Heart left ventricle (tissue), 16 donors: ENCODE measurements at places on chromosomes 12 and 14. TPM values are rescaled to one million over a fixed set of nuclear protein-coding genes. Genes with fewer than 3 reads are reported as not detected.

IKZF4 gene
- 7.1 TPM for total RNA-seq

MYBPC1 gene
- 2.5 TPM for total RNA-seq

DNA sequence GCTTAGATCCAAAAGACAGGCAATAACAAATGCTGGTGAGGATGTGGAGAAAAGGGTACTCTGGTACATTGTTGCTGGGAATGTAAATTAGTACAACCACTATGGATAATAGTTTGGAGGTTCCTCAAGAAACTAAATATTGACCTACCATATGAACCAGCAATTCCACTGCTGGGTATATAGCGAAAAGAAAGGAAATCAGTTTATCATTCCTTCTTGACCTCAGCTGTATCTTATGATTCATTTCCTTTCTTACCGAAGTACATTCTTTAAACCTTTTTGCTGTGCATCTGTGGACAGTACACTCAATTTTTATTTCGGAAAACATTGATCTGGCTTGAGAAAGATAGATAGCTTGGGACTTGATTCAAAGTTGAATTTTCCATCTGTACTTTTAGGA lies 183.2 kb upstream of the LRFN5 start:
- no peaks in the 10 kb centered on the region for H3K36me3 ChIP-seq
- DNase-seq = no peak
- no peaks in the 10 kb centered on the region for H3K27me3 ChIP-seq

ANO2 gene
- total RNA-seq = 14.1 TPM

CCDC184 gene
- total RNA-seq = 1.5 TPM

GRCh38 chr14:37246427-37246829 lies 48.7 kb downstream of the MIPOL1 start:
- no peak overlapping the region for H3K27ac ChIP-seq
- H3K36me3 ChIP-seq = no peaks in the 10 kb centered on the region
- no peaks in the 10 kb centered on the region for H3K27me3 ChIP-seq
- H3K4me3 ChIP-seq = no peak overlapping the region

PRICKLE1 gene
- 22.3 TPM for total RNA-seq

DNA sequence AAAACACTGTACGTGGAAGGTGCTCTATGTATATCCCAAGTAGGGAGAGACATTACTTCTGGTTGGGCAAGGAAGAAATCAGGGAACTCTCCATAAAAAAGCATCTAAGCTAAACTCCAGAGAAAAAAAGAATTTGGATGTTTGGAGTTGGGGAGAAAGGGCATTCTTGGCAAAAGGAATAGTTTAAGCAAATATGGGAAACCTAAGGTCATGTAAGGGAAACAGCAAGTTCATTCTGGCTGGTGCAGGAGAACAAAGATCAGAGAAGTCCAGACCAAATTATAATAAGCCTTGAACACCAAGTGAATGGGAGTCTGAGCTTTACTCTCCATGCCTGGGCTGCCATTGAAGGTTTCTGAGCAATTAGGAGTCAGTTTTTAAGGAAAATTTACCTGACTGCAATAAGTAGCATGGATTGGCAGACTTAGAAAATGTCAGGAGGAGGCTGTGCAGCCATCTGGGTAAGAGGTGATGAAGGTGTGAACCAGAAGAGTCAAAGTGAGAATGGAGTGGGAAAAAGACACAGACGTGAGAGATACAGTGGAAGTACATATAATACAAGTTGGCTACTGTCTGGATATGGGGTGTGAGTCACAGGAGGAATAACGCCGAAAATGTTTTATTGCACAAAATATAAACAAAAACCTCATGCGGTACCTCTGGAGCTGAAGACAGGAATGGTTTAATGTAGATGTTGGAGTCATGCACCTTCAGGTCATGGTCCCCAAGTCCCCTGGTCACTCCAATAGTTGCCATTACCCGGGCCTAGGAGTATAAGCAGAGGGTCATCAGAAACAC lies 222.6 kb downstream of the MON2 start:
- H3K4me1 ChIP-seq = no peaks in the 10 kb centered on the region
- H3K4me3 ChIP-seq = no peak overlapping the region

DNA sequence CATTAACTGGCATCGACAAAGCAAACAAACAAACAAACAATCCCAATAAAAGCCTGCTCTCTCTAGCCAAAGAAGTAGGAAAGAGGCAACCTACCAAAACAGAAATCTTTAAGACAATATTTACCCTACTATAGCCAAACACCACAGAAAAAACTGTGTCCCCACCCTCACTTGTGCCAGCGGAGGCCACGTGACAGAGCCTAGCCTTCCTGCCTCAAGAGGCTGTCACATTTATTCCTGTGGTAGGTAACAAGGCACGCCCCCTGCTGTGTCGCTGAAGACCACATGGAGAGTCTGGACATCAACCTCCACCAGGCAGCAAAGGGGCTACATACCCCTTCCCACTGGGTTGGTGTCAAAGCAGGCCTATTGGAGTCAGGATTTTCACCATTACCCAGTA lies 148.1 kb downstream of the LMNTD1 start:
- H3K27me3 ChIP-seq = peaks cover 4% of the 10 kb centered on the region
- H3K4me1 ChIP-seq = no peaks in the 10 kb centered on the region
- no peaks in the 10 kb centered on the region for H3K36me3 ChIP-seq
- no peak overlapping the region for H3K4me3 ChIP-seq

DNA sequence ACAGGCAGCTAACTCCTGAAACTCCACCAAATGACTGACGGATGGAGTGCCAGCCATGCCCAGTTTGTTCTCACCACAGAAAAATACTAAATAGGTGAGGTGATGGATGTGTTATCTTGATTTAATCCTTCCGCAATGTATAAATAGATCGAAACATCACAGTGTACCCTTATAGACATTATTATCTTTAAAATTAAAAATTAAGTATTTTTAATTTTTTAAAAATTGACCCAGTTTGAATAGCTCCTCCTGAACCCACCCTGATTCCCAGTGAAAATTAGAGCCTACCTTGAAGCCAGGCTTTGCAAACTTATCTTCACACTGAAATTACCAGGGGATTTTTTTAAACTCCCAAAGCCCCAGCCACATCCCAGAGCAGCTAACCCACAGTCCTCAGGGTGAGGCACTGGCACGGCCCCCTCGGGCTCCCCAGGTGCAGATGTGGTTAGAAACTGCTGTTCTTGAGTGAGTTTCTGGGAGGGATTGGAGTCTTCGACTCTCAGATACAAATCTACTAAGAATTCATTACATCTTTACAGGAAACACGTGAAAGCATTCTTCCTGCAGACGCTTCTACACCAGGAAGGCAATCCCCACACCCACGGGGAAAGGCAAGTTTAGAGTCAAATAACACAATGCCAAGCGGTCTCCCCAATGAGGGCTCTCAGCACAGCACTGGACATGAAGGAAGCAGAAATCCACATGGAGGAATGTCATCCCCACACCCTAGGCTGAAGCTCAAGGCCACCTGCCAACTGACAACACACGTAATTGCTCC lies 126.4 kb downstream of the RIMBP2 start:
- H3K27ac ChIP-seq = no peak overlapping the region
- H3K4me1 ChIP-seq = no peaks in the 10 kb centered on the region
- no peak for DNase-seq
- peaks cover 26% of the 10 kb centered on the region for H3K27me3 ChIP-seq

PTGER2 gene
- 4.1 TPM for total RNA-seq

GRCh38 chr12:22709292-22709691 lies 84.3 kb downstream of the ETNK1 start:
- no peak for DNase-seq
- H3K27me3 ChIP-seq = no peaks in the 10 kb centered on the region
- H3K36me3 ChIP-seq = no peaks in the 10 kb centered on the region
- no peak overlapping the region for H3K27ac ChIP-seq
- H3K4me3 ChIP-seq = no peak overlapping the region

DNA sequence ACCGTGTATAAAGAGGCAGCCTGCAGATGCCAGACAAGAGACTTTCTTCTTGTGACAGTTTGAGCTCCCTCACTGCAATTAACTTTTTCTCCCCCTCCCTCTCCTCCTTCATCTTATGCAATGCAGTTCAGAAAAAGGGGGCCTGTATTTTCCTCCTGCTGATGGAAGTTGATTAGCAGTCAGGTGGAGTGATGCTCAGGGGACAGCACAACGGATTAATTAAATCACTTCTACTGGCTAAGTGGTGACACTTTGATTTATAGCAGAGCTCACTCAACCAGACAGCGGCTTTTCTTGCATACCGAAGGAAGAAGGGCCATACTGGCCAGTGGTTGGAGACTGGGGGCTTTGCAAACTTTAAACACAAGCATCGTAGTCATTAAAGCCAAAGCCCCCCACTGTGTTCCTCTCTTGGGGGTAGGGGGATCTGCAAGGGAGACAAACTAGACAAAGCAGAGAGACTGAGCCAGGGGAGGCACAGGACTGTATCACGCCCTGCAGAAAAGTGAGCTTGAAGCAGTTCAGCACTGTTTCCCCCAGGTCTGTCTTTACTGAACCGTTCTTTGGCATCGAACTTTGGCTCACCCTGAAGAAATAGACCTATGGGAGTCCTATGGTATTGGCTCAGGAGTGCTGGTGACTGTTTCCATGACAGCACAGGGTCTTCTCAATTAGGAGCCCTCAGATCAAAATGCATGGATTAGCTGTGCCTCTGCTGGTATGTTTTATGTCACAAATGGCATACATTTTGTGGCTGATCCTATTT lies 47.7 kb downstream of the SPRING1 start:
- no peaks in the 10 kb centered on the region for H3K4me1 ChIP-seq
- no peak overlapping the region for H3K27ac ChIP-seq
- peaks cover 18% of the 10 kb centered on the region for H3K27me3 ChIP-seq
- no peaks in the 10 kb centered on the region for H3K36me3 ChIP-seq
- DNase-seq = no peak
- H3K4me3 ChIP-seq = no peak overlapping the region

ARHGDIB gene
- total RNA-seq = 33.2 TPM

TMPRSS12 gene
- total RNA-seq = not detected

GRCh38 chr12:91273560-91273959 lies 90.9 kb upstream of the DCN start:
- H3K27ac ChIP-seq = peak overlapping the region; percentile 26
- no peak overlapping the region for H3K4me3 ChIP-seq
- DNase-seq = no peak
- H3K36me3 ChIP-seq = no peaks in the 10 kb centered on the region
- H3K27me3 ChIP-seq = no peaks in the 10 kb centered on the region
- no peaks in the 10 kb centered on the region for H3K4me1 ChIP-seq

MAP3K9 gene
- total RNA-seq = 1.7 TPM
